ENCODE measurements at places on chromosomes 2 and 18.

- no peak for DNase-seq
Measured at GRCh38 chr2:48756289-48756688, 765 bp upstream of the LHCGR start.

GRCh38 chr2:54054271-54054670 is 61.1 kb upstream of the ACYP2 start:
- no peak for DNase-seq

DNA sequence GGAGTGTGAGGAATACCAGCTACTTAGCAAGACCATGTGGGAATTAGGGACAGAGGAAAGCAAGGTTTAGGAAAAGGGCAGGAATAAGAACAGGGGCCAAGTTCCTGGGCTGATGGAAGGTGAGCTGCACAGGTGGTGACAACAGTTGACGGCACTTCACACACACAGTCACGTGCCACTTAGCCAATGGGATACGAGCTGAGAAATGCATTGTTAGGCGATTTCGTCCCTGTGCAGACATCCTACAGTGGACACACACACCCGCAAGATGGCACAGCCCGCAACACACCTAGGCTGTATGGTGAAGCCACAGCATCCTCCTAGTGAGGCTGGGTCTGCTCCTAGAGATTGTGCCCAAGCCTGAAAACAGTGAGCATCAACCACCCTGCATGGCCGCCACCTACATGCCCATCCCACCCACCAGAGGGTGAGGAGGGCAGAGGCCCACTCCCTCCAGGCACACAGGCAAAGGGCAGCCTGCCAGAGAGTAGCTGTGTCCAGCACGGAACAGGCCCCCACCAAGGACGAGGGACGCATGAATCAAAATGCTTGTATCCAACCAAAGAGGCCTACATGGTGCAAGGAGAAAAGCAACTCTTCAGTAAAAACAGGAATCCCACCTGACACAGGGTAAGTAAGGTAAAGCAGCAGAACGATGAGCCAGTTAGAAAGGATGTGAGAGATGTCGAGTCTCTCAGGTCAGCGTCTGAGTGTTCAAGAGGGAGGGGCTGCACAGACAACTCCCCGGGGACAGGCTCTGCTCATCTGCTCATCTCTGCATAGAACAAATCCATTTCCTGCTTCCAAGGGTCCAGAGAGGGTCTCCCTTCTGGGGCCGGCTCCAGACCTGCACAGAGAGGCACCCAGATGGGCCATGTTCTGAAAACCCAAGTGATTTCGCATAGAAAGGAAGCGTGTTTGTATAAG is 51.3 kb downstream of the ZNF516 start:
- DNase-seq, result no peak

DNA sequence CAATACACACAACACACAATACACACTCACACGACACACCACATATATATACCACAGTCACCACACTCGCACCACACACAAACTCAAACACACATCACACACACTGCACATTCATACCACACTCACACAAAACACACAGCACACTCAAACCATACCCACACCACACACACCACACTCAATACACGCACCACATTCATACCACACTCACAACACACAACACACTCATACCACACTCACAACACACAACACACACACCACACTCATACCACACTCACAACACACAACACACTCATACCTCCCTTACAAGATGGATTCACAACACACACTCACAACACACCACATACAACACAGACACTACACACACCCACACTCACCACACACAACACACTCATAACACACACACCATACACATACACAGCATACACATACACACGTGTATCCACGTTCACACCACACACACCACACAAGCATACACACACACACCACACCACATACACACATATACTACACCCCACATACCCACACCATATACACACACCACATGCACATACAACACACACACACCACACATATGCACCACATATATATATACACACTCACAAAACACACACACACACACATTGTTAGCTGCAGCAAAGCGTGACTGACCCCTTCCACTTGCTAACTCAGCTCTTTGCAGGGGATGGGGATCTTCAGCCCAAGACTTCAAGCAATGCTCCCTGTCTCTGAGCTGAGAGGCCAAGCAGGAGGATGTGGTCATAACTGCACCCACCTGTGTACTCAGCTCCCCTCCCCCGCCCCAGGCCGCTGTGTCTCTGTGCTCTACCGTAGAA is 59.0 kb downstream of the SDC1 start:
- DNase-seq, result no peak

- DNase-seq, result no peak
Measured at GRCh38 chr18:35050705-35051195, 9.5 kb downstream of the MAPRE2 start.

- DNase-seq, result no peak
Measured at GRCh38 chr2:70603066-70603465, 49.4 kb upstream of the TGFA start.

DNA sequence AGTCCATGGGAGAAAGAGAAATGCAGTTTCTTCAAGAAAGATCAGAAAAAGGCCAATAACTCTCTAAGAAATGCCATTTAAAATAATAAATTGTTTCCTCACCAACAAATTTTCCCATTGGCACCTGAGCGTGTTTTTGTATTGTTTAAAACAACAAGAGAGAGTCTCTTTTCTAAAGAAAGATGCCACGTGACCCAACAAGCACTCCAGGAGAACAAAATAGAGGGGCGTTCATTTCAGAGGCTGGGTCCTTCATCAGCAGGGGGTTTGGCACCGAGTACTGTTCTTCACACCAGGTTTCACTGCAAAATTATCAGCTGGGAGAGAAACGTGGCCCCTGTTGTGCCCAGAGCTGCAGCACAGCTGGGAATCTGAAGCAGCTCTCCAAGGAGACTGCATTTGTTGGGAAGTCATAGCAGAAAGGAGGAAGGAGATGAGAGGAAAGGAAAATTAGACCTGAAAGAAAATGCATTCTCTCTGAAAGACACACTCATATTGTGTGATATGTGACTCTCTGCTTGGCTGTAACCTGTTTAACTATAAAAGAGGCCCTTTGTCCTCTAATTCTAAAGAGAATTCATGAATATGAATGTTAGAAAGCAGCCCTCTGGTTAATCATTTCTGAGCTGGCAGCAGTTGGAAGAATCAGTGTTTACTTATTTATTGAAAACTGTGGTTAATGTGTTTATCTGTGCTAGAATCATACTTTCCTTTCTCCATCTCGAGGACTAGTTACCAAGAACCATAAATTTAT is 205.3 kb upstream of the CDH20 start:
- DNase-seq, result no peak

- no peak for DNase-seq
Measured at GRCh38 chr2:18465979-18466378, 94.5 kb downstream of the RDH14 start.

DNA sequence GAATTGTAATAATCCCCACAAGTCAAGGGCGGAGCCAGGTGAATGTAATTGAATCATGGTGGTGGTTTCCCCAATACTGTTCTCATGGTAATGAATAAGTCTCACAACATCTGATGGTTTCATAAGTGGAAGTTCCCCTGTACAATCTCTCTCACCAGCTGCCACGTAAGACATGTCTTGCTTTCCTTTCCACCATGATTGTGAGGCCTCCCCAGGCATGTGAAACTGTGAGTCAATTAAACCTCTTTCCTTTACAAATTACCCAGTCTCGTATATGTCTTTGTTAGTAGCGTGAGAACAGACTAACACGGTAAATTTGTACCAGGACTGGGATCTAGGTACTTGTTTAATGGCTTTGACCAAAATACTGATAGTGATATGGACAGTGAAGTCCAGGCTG is 744.3 kb upstream of the REG3G start:
- DNase-seq, result no peak

- no peak for DNase-seq
Measured at GRCh38 chr2:15945909-15946705, 5.8 kb downstream of the MYCN start.

GRCh38 chr2:79071078-79071477 is 16.7 kb downstream of the REG1B start:
- no peak for DNase-seq

All from hematopoietic multipotent progenitor cell treated with erythropoietin and hydrocortisone succinate and interleukin-3 and kit ligand, for 17 days (in vitro differentiated cells).